ENCODE measurements at places on chromosomes 1 and 21. TPM values are rescaled to one million over a fixed set of nuclear protein-coding genes. Genes with fewer than 3 reads are reported as not detected.

Gene NCAM2
- total RNA-seq: not detected

Gene ZBTB8B
- under 0.01 TPM for total RNA-seq

Gene CREB3L4
- 9.8 TPM for total RNA-seq

DNA sequence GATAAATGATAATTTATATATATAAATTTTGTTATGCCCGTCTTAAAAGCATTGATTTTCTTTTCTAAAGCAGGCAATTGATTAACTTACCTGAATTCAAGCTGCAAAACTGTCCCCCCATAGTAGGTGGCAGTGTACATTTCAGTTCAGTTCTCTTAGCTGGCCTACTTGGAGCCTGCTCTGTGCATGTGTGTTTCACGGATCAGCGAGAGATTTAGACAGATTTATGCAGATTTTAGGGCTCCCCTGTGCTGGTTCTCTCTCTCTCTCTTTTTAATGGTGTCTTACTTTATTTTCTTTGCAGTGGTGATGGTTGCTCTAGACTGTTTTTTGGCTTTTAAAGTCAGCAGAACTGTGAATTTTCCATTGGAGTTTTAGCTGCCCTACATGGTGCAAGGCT, 30.7 kb downstream of the CLIC4 start:
- DNase-seq: no peak

DNA sequence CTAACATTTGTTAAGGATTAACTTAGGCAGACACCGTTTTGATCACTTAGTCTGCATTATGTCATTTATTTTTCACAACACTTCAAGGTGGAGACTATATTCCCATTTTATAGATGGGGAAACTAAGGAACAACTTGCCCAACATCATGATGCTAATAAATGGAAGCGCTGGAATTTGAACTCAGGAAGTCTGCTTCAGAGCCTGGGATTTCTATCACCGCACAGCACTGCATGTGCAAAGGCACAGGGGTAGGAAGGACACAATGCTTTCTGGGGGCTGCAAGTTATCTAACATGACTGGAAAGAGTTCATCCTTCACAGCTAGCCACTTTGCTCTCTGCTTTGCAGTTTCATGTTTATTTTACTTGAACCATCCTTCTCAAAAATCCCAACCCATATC, 100.5 kb downstream of the UBR4 start:
- DNase-seq: no peak

- no peak for DNase-seq
Measured at GRCh38 chr1:203478986-203479385, 3.4 kb downstream of the PRELP start.

DNA sequence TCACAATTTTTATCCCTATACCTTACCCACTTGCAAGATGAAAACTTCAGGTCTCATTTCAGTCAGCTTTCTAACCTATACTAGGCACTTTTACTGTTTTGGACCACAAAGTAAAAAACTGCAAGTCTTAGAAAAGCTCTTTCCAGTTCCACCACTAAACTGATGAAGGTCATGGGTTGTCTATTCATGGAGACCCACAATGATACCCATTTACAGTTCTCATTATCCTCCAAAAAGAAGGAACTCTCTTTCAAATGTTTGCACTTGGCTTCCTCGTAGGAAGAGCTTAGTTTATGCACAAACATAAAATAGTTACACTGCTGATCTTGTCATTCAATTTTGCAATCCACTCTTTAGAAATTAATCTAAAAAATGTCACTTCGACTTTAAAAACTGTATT, 9.3 kb downstream of the ZNF281 start:
- DNase-seq: no peak
